ENCODE measurements at places on chromosomes 7 and 10. TPM values are rescaled to one million over a fixed set of nuclear protein-coding genes. Genes with fewer than 3 reads are reported as not detected.

- no peak overlapping the region for H3K4me3 ChIP-seq
- no peak overlapping the region for H3K27ac ChIP-seq
- no peaks in the 10 kb centered on the region for H3K4me1 ChIP-seq
- H3K36me3 ChIP-seq, result no peaks in the 10 kb centered on the region
These were observed 34.8 kb downstream of the CFAP43 start for GRCh38 chr10:104197364-104197763.

DNA sequence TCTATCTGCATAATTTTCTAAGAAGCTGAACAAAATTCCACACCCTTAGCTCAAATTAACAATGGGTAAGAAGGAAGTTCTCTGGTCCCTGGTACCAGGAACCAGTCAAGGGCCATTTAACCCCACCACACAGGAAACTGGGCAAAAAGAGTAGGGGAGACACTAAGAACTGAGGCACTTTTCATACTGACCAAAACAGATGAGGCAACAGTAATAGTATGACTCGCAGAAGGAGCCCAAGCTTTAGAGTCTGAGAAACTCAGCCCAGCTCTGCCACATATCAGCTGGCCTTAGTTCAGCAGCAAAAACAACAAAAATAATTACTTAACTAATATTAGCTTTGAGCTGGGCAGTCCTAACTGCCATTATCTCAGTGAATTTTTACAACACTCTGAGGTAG lies 221.2 kb downstream of the FAM107B start:
- H3K36me3 ChIP-seq, result no peaks in the 10 kb centered on the region
- peaks cover 59% of the 10 kb centered on the region for H3K4me1 ChIP-seq
- H3K27me3 ChIP-seq, result no peaks in the 10 kb centered on the region
- H3K27ac ChIP-seq, result peak overlapping the region; percentile 70
- H3K4me3 ChIP-seq, result no peak overlapping the region

DNA sequence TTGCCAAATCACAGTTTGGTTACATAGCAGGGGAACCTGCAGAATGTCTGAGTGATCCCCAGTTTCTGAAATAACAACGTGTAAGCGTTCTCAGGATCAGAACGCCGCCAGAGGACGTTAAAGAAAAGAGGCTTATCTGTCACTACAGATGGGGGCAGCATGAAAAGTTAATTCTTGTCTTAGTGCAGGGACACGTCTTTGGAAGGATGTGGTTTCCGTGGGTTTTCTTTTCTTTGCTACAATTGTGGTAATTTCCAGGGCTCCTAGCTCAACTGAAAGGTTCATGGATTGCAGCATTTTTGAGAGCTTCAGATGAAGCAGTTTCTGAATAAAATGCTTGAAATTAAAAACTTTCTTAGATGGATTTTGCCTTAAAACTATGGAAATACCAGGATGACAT lies 106.6 kb downstream of the PRKCQ start:
- H3K27ac ChIP-seq, result peak overlapping the region; percentile 36
- H3K36me3 ChIP-seq, result no peaks in the 10 kb centered on the region
- H3K4me3 ChIP-seq, result no peak overlapping the region
- H3K4me1 ChIP-seq, result peaks cover 15% of the 10 kb centered on the region
- H3K27me3 ChIP-seq, result no peaks in the 10 kb centered on the region

- no peak within 1 kb of the TSS for H3K27ac ChIP-seq
- no peak within 1 kb of the TSS for H3K4me3 ChIP-seq
- no peak for DNase-seq
- H3K4me1 ChIP-seq, result peaks cover 3% of the 10 kb centered on the region
- H3K36me3 ChIP-seq, result no peaks in the 10 kb centered on the region
These were observed at the start of gene AKR1B15 for GRCh38 chr7:134548877-134549276. AKR1B15 (plus strand) TSS chr7:134549110; CDS start chr7:134564620, 15,510 bp downstream.

The CAMK2B gene
- 0.42 TPM for polyA plus RNA-seq

DNA sequence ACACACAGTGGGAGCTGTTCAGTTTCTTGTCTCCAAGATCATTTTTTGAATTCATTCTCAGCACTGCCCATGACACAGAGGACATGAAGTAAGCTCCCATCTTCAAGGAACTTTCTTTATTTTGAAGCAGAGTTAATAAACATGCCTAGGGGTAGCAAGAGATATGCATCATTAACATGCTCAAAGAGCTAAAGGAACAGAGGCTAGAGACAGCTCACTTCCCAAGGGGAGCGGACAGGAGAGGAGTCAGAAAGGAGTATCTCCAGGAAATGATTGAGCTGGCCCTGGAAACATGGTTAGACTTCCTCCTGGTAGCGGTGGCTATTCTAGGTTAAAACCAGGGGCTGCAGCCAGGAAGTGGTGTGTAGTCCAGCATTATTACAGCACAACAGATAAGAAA lies 135.9 kb downstream of the GPAM start:
- no peaks in the 10 kb centered on the region for H3K27me3 ChIP-seq
- no peak overlapping the region for H3K4me3 ChIP-seq
- no peaks in the 10 kb centered on the region for H3K4me1 ChIP-seq
- H3K27ac ChIP-seq, result no peak overlapping the region
- DNase-seq, result no peak

DNA sequence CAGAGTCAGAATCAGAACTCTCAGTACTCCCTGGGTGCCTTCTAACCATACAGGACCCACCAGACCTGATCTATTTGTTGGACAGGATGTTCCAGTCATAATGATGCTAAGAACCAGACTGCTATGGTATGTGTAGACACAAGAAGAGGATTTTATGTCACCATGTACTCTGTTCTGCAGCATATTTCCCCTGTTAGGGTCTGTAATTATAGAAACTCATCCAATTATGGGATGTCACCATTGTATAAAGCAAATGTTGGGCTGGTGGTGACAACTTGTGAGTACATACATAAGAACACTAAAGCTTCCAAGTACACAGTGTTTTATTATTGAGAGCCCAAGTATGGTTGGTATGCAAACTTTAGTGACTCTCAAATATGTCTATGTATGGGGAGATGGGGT lies 67.1 kb upstream of the AGBL3 start:
- H3K27ac ChIP-seq, result no peak overlapping the region
- DNase-seq, result no peak
- no peaks in the 10 kb centered on the region for H3K4me1 ChIP-seq
- no peak overlapping the region for H3K4me3 ChIP-seq
- H3K36me3 ChIP-seq, result no peaks in the 10 kb centered on the region

DNA sequence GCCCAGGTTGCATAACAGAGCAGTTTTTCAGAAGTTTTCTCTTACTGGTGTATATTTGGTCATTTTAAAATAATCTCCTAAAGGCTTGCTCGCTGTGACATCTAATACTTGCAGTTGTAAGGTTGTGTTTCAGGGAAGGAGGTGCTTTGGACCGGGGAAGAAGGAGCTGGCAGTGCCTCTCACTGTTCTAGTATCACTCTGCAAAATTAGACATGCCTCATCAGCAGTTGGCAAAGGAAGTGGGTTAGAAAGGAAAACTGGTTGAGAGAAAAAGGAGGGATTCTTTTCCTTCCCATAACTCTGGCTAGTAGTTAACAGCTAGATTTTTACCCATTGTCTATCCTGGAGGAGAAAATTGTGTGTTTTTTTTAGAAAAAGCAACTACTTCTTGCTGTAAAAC lies 34.8 kb downstream of the CUL1 start:
- no peak for DNase-seq
- peaks cover 59% of the 10 kb centered on the region for H3K36me3 ChIP-seq
- no peaks in the 10 kb centered on the region for H3K4me1 ChIP-seq
- no peak overlapping the region for H3K27ac ChIP-seq
- H3K4me3 ChIP-seq, result no peak overlapping the region
- no peaks in the 10 kb centered on the region for H3K27me3 ChIP-seq

The PIP gene
- not detected for polyA plus RNA-seq

DNA sequence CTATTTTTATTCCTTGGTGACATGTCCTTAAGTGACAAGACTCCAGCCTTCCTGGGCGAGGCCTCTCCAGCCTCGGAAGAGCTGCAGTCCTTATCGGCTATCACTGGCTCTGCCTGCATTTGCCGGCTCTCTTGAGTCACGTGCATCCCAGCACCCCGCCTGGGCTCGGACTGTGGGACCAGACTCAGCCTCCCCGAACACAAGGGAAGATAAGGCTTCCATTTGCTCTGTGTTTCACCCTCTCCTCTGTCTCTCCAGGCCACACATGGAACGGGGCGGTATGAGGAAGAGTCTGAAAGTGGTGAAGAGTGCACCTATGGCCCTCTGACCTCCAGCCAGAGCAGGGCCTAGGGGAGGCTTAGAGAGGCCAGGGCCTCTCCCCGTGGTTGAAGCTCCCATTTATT lies 4.7 kb downstream of the GDF2 start:
- no peaks in the 10 kb centered on the region for H3K27me3 ChIP-seq
- H3K4me3 ChIP-seq, result no peak overlapping the region
- no peaks in the 10 kb centered on the region for H3K4me1 ChIP-seq
- H3K36me3 ChIP-seq, result no peaks in the 10 kb centered on the region
- H3K27ac ChIP-seq, result no peak overlapping the region
- no peak for DNase-seq

- DNase-seq, result no peak
- H3K27ac ChIP-seq, result no peak overlapping the region
- H3K36me3 ChIP-seq, result peaks cover 52% of the 10 kb centered on the region
- no peaks in the 10 kb centered on the region for H3K27me3 ChIP-seq
- no peak overlapping the region for H3K4me3 ChIP-seq
These were observed 73.8 kb downstream of the CUL1 start for GRCh38 chr7:148772297-148773089.

The IL6 gene
- 341 TPM for polyA plus RNA-seq
